ENCODE measurements at places on chromosomes 13 and 19.
A peak's percentile ranks its signal among the peaks of the same experiment; 100 is the strongest.

DNA sequence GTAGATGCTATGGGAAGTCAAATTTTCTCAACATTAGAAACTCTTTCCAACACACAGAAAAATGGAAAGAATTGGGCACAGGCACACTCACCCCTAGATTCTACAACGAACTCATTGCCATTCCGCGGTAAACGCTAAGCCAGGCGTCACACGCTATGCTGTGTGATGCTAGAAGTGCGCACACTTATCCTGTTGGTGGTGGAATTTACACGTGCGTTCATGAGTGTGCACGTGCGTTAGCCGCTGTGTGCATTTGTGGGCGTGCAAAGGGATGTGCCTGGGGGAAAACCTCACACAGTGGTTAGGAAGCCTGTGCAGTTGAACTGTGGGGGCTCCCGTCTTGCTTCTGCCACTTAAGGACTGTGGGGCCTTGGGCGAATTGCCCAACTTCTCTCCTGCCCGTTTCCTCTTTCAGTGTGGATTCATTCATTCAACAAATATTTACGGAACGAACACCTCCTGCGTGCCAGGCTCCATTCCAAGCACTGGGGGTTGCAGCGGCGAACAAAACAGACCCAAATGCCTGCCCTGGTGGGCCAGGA lies 7.7 kb downstream of the NFILZ start:
- DNase-seq: no peak

GRCh38 chr19:23394511-23394910 lies 760 bp downstream of the ZNF91 start:
- DNase-seq: no peak

DNA sequence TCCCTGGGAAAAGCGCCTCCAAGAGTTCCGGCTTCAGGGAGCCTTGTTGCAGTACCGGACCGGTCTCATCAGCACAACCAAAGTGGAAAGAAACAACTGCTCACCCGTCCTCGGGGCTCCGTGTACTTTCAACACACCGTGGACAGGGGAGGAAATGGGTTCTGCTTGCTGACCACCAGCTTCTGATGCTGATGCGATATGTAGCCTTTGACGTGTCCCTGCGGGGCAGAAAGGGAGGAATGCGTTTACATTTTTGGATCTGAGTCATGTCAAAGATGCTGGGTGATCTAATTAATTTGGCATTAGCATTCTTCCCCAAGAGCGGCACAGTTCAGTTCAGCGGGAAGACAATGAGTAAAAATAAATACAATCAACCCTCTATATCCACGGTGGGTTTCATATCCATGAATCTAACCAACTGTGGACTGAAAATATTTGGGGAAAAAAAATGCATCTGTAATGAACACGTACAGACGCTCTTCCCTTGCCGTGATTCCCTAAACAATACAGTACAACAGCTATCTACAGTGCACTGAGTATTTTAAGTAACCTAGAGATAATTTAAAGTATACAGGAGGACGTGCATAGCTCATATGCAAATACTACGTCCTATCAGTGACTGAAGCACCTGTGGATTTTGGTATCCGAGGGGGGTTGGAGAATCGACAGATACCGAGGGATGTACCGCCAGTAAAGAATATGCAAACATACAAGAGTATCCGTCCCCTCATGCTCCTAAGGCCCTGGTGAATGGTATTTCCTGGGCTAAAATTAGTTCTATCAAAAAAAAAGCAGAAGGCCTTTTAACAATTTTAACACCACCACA lies 19.8 kb downstream of the PROZ start:
- DNase-seq: no peak

DNA sequence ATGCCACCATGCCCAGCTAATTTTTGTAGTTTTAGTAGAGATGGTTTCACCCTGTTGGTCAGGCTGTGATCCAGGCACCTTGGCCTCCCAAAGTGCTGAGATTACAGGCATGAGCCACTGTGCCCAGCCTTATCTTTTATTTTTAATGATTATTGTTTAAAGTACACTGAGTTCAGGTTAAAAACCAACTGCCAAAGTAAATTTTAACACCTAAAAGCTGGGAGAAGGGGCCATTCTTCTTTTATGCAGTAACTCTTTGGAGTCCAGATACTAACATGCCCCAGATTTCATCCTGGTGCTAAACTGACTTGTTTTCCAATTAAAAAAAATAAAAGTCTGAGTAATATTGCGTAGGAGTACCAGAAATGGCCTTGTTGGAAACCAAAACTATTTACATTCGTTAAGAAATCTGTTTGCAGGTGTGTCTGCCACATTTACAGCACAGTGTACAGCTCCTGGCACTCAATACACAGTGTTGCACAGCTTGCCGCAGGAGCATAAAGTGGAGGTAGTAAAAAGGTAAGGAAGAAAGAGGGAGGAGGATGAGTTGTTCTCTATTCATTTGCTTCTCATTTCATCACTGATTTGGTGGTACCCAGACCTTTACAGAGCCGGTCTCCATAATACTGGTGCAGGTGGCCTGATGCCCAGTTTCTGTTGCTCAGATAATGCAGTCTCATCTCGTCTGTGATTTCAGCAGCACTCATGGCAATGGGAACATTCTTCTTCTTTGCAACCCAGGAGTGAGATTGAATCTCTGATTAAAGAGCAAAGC lies 108.9 kb downstream of the PCCA start:
- DNase-seq: no peak

GRCh38 chr13:78309497-78310180 lies 293.7 kb downstream of the POU4F1 start:
- no peak for DNase-seq

- DNase-seq: peak; percentile 79
Observed at GRCh38 chr19:18700501-18701249, 17.2 kb downstream of the CRTC1 start.

GRCh38 chr13:98893371-98893770 lies 84.5 kb downstream of the DOCK9 start:
- DNase-seq: no peak

- DNase-seq: no peak
Observed at GRCh38 chr13:99307648-99308339, 595 bp upstream of the GPR183 start.

- DNase-seq: no peak
Observed at GRCh38 chr13:84994582-84994981, 804.6 kb downstream of the SLITRK6 start.

GRCh38 chr13:76846363-76846762 lies 39.8 kb downstream of the KCTD12 start:
- no peak for DNase-seq
